ENCODE measurements at places on chromosomes 5 and 9.

DNA sequence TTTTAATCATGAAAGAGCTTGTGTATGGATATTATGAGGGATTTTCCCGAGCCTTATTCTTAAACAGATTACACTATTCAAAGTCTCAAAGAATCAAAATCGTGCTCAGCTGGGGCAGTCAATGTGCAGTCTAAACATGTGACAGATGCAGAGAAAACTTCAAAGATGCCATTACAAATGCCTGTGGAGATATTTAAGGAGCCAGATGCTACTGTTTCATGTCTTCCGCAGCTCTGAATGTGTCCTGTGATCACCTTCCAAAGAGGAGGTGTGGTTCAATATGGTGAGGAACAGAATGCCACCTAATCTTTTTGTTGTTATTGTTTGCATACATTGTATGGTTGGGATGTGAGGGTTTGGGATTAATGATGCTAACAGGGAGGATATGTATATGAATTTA, 593.3 kb upstream of the ARRDC3 start:
- DNase-seq: no peak

DNA sequence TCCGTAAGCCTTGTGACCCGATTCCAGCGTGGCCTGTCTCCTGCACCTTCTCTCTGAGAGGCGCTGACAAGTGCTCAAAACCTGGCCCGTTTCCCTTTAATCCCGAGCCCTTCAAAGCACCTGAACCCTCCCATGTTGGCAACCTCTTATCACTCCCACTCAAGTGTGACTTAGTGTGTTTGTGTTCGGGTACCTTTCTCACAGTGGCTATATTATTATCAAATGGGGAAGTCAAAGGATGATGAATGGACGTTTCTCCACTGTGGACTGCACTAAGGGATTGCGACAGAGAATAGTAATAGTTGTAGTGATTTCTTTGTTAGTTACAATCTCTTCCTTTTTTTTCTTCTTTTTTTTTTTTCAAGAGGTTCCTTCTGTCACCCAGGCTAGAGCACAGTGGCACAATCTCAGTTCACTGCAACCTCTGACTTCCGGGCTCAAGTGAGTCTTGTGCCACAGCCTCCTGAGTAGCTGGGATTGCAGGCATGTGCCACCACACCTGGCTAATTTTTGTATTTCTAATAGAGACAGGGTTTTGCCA, 65.4 kb upstream of the TNFSF8 start:
- DNase-seq: no peak

DNA sequence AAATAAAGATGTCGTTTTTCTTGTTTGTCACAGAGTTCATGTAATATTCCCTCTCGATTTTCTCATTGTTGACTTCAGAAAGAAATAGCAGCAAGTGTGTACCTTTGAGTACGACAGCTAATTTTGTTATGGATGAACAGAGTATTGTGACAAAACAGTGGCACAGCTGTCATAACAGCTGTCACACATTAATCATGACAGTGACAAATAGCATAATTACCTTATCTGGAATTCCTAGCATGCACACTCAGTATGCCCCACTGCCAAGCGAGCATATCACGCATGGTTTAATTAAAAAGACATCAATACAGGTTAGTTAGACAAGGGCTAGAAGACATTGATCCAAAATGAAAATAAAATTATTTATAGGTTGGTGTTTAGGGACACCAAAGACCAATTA, 375.1 kb downstream of the SPATA31D1 start:
- DNase-seq: no peak

DNA sequence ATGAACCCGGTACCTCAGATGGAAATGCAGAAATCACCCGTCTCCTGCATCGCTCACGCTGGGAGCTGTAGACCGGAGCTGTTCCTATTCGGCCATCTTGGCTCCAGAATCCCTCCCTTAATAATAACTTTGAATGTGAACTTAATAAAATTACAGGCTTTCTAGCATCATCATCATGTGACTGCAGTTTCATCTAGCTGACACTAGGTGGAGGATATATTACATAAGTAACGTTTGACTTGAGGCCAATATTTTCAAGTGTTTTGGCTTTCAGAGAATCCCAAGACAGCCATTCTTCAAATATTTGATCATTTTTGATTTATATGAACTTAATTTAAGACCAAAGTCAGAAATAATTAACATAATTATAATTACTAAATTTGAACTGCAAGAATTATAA, 474.9 kb upstream of the CDH10 start:
- DNase-seq: no peak

GRCh38 chr9:107033966-107034365, 171.0 kb downstream of the ZNF462 start:
- no peak for DNase-seq

GRCh38 chr9:93261281-93261680, 77.3 kb downstream of the WNK2 start:
- no peak for DNase-seq

GRCh38 chr5:124790895-124791732, 44.7 kb upstream of the ZNF608 start:
- no peak for DNase-seq

- no peak for DNase-seq
Observed at GRCh38 chr9:134560206-134560605, 81.4 kb upstream of the COL5A1 start.

- DNase-seq: no peak
Observed at GRCh38 chr5:90940227-90940995, 381.8 kb downstream of the ADGRV1 start.

DNA sequence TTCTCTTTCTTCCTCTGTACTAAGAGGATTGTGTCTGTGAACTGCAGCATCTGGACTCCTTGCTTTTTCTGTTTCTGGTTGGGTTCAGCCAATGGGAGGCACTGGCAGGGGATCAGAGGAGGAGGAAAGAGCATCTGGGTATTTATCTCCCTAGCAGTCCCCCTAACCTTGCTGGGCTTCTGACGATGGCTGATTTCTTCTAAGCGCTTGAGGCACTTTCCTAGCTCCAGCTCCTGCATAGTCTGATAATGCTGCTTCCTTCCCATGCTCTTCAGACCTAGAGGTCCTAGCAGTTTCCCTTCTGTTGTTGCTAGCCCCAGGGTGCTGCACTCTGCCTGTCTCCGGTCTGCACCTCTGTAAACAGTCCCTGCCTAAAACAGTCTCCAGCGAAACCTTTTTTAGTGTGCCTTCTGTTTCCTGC, 225.1 kb downstream of the PDZD2 start:
- DNase-seq: no peak

DNA sequence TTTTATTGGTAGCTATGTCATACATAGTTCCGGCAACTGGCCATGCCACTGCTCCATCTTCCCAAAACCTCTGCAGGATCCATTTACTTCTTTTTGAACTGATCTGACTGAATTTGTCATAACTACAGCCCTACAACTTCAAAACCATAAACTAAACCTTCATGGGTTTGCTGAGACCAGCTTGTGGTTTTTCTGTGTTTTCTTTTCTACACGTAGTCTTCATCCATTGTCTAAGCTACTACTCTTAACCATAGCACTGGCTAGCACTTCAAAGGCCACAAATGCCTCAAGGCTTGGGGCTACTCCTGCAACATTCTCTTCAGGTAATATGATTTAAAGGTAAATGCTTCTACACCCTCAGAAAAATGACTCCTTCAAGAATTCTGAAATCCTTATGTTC, 9.0 kb upstream of the KIF2A start:
- DNase-seq: no peak

- DNase-seq: peak; percentile 32
Observed at GRCh38 chr5:67221487-67222242, 25.1 kb upstream of the CD180 start.

DNA sequence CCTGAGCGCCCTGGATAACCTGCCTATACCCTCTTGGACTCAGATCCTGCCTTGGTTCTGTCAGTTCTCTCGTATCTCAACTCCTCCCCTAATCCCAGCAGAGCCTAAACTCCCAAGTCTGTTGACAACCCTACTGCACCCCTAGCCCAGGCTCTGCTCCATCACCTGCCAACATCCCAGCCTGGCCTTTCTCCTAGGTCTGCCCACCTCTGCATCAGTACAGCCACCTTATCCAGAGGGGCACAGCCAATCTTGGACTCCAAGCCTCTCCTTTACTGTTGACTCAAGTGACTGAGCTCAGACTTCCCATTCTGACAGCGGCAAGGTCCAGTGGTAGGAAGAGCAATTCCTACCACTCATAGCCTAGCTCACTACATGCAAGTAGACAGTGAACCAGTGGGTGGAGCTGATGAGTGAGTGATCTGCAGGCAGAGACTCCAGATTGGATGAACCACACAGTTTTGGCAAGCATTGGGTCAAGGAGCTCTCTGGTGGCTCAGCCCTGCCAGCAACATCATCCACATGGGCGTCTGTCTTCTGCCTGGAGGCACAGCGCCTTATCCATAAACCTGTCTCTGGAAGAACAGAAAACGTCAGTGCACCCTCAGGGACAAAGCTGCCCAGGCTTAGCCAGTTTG, 26.5 kb downstream of the TRMO start:
- no peak for DNase-seq

DNA sequence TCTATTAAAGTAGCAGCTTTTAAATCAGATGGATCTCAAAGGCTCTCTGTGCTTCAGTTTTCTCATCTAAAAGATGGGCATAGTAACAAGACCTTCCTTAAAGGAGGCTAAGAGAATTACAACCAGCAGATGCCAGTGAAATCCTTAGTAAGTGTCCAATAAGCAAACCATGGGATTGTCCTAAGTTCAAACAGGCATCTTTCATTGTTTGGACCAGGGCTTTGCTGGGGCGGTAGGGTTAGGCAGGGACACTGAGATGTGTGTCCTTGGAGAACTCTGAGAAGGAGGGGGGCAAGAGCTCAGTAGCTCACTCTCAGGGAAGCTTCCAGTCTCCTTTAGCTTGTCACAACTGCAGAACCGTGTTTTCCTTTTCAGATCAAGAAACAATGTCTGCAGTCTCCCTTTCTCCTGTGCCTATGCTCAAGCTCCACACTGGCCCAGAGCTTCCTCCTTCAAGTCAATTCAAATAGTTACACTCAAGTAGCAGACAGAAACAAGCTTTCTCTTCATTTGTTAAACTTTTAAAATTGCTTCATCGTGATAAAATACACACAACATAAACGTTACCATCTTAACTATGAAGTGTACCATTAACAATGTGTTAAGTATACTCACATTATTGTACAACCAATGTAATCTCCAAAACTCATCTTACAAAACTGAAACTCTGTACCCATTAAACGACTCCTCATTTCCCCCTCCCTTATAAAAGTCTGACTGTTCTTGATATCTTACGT, 216.2 kb downstream of the PIK3R1 start:
- DNase-seq: no peak

DNA sequence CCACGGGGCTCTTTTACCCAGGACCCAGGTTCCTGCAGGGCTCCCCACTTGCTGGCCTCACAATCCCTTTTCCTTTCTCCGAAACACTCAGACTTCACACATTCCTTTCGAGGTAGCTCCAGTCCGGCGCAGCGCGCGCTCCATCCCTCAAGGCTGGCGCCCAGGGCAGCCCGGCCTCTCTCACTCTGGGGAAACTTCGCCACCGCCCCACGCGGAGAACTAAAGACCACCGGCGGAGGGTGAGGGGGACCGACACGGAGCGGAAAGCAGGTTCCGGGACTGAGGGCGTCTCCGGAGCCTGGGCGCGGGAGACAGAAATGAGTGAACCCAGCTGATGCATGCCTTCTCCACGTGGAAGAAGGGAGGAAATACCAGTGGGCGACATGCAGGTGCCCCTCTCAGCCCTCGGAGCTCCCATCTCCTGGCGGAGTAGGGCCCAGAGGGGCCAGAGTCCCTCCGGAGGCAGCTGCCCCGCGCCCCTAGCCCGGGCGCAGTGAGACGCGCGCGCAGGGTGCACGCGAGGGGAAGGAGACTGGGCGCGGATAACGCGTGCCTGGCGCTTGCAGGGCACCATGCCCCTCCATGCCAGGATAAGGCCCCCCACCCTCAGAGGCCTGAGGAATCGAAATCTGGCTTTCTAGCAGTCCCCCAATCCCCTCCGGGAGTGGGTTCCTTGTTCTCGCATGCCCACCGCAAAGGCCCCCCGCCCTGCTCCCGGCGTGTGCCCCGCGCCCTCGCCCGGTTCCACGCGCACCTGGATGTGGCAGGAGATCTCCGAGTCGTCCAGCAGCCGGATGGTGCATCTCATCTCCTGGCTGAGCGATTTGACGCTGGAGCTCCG, 650 bp downstream of the FRMD3 start:
- no peak for DNase-seq

All from activated CD4-positive, alpha-beta T cell treated with anti-CD3 and anti-CD28 coated beads, Interleukin-2, amount 50 U/mL, for 1 hour (primary cell).